ENCODE measurements at places on chromosomes 13 and 19. TPM values are rescaled to one million over a fixed set of nuclear protein-coding genes. Genes with fewer than 3 reads are reported as not detected.

Gene GAPDHS
- not detected for total RNA-seq

Gene PSG6
- total RNA-seq = not detected

Gene GGN
- total RNA-seq = 0.08 TPM

Gene THAP8
- total RNA-seq = 1.9 TPM

DNA sequence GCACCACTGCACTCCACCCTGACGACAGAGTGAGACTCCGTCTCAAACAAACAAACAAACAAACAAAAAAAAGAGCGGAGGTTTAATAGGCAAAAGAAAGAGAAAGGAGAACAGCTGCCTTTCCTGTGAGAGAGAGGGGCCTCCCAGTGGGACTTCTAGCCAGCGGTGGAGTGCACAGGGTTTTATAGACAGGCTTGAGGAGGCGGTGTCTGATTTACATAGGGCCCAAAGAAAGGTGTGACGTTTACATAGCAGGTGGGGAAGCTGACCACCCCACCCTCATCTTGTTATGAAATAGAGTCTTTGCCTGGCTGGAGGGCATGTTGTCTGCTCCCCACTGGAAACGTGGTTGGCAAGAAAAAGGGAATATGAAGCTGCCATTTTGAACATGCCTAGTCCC is 106.0 kb upstream of the CSNK1A1L start:
- DNase-seq = no peak

GRCh38 chr13:99941086-99941485 is 30.5 kb downstream of the ZIC5 start:
- DNase-seq = no peak

GRCh38 chr13:94394723-94395122 is 84.8 kb downstream of the DCT start:
- no peak for DNase-seq

DNA sequence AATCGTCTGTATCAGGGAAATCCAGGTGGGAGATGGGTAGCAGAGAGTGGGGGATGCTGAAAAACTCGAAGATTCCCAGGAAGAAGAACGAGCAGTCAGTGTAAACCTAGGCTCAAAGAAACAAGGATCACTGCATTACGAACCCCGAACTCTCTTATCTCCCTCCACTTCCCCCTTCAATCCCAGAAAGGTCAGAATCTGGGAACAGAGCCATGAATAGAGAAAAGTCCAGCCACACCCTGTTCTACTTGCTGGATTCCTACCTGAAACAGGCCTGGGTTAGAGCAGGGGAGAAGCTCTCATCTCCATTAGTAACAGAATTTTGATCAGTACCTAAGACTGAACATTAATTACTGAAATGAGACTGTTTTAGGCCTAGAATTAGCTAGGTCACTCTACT is 24.4 kb downstream of the EPSTI1 start:
- DNase-seq = no peak

GRCh38 chr13:100314132-100314910 is 225.4 kb downstream of the PCCA start:
- no peak for DNase-seq

Measured in H4 (cell line).